Activated gamma-delta T cell (primary cell): ENCODE measurements at places on chromosomes 4 and X.

GRCh38 chrX:13319953-13320352 lies at the start of gene ATXN3L:
Gene ATXN3L (minus strand): TSS chrX:13320053. CDS start chrX:13319934, 119 bp downstream.
- DNase-seq = no peak

DNA sequence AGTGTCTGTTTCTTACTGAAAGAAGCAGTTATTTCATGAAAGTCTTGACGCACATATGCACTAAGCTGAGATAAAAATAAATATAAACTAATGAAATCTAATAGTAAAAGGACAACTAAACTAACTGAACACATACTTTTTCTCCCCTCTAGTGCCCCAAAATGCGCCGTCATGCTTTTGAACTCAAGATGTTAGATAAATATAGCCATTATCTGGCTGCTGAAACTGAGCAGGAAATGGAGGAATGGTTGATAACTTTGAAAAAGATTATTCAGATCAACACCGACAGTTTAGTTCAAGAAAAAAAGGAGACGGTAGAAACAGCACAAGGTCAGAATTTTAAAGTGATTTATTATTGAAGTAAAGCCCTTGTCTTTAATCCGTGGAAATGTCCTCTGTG lies 70.2 kb downstream of the DOCK11 start:
- no peak for DNase-seq

GRCh38 chr4:8780596-8781368 lies 90.9 kb downstream of the HMX1 start:
- DNase-seq = no peak

GRCh38 chr4:3127112-3127511 lies 52.6 kb downstream of the HTT start:
- DNase-seq = no peak

GRCh38 chr4:106548446-106549044 lies 180.0 kb upstream of the GIMD1 start:
- no peak for DNase-seq

DNA sequence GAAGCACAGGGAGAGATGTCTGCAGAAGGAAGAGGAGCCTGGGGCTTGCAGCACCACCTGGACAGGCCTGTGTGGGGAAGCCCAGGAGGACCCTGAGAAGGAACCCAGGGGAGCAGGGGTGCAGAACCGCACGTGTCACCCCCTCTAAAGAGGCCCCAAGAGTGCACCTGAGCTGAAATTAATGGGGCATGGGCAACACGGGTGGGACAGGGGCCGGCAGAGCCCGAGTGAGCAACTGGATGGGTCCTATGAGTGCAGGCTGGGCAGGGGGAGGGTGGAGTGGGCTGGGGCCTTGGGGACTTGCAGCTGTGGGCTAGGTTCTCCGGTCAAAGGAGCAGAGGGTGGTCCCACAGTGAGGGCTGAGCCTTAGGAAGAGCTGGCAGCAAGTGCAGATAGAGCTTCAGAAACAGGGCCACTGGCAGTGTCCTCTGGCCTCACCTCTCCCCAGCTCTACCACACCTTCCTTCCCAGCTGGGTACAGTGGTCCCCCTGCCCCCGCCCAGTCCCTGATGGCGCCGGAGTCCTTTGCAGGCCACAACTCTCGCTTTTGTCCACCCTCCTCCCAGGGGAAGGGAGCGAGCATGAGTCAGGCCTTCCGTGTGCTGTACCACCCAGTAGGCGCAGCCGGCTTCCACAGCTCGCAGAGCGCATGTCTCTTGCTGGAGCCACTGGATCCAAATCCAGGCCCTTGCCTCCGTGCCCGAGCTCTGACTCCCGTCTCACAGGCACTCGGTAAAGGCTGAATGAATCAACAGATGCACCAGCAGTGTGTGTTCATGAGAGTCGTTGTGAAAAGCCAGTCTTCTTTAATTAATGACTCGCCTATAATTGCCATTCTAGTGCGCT lies 131.6 kb downstream of the HMX1 start:
- DNase-seq = no peak

DNA sequence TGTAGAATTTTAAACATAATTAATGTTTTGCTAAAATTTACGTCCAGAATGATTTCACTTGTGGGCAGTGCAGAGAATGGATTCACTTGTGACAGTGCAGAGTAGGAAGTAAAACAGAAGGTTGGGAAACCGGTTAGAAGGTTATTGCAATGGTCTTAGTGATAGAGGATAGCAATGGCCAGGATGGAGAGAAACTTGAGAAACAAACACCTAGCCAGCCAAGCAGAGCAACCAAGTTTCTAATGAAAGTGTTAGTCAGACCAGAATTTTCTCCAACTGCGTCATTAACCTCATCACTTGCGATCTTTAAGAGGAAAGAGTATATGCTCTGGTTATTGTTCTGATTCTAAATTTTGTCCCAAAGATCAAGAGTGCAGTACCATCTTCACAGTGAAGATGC lies 50.0 kb upstream of the TBC1D9 start:
- DNase-seq = no peak

DNA sequence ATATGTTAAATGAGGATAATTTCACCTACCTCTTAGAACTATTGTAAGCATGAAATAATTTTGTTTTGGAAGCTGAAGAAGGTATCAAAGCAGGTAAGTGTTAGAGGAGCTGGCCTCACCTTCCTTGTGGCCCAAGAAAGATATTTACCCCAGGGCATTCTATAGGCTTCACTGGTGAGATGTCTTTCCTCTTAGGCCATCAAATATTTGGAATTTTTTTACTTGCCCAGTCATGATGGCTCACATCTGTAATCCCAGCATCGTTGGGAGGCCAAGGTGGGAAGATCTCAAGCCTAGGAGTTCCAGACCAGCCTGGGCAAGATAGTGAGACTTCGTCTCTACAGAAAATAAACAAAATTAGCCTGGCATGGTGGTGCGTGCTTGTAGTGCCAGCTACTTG lies 6.1 kb upstream of the SMS start:
- DNase-seq = no peak
